ENCODE measurements at places on chromosomes 12 and 14.
A peak's percentile ranks its signal among the peaks of the same experiment; 100 is the strongest.

DNA sequence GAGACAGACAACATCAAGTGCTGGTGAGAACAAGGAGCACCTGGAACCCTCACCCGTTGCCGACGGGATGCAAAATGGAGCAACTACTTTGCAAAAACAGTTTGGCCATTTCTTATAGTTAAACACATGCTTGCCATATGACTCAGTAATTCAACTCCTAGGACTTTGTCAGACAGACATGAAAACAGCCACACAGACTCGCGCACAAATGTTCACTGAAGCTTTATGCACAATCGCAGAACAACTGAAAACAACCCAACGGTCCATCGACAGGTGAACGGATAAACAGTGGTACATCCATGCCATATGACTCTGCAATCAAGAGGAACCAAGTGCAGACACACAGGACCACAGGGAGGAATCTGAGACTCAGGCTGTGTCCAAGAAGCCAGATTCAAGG lies 30.8 kb downstream of the NCOR2 start:
- no peak for DNase-seq

GRCh38 chr12:56206452-56207166 lies 15.1 kb downstream of the RNF41 start:
- DNase-seq: peak; percentile 48

GRCh38 chr12:91370086-91370868 lies 187.7 kb upstream of the DCN start:
- DNase-seq: no peak

- DNase-seq: no peak
Observed at GRCh38 chr14:93943052-93943451, 15.9 kb downstream of the FAM181A start.

- no peak for DNase-seq
Observed at GRCh38 chr14:81449114-81449513, 49.0 kb upstream of the STON2 start.

- no peak for DNase-seq
Observed at GRCh38 chr12:62841846-62842245, 93.1 kb downstream of the PPM1H start.

DNA sequence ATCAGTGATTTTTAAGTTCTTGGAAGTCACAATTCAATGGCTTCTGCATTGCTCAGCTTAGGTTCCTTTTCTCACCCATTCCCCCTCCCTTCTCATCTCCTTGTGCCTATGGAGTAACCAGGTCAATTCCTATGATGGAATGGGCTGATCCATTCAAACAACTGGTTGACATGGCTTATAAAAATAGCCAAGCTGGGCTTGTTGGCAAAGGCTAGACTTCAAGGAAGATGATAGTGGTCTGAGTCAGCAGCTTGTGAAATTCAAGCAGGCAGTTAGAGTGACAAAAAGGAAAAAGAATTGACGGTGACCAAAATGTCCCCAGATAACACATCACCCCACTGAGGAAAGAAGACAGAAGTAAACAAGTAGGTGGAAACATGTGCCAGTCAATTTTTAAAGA lies 119.9 kb upstream of the PCED1B start:
- DNase-seq: no peak

DNA sequence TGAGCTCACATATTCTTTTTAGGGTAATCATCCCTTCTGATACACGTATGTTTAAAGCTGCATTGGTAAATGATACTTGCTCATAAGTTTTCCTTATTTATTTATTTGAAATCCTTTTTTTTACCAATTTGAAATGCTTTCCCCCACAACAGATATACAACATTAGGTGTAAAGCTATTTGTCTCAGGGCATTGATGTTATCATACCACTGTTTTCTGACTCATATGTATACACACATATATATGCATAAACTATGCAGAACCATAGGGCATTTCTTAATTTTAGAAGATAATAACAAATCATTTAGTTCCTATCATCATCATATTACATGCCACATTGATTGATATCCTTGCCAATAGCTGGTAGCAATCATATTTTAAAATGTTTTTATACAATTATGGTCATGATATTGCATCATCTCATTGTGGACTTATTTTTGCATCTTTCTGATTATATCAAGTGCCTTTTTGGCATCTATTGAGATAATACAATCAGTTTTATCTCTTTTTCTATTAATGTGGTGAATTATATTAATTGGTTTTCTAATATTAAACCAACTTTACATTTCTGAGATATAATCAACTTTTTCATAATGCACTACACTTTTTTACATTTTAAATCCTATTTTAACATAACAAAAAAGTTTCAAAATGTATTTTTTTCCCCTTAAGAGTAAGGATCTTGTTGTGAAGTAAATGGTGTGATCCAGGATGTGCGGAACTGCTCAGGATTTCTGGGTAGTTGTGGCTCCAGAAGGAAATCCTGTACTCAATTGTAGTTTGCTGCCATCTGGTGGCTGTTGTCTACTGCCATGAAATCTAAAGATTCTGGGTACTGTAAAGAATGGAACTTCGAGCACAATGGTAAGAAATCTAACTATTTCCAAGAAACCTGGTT lies 16.7 kb downstream of the OR9K2 start:
- DNase-seq: peak; percentile 14

DNA sequence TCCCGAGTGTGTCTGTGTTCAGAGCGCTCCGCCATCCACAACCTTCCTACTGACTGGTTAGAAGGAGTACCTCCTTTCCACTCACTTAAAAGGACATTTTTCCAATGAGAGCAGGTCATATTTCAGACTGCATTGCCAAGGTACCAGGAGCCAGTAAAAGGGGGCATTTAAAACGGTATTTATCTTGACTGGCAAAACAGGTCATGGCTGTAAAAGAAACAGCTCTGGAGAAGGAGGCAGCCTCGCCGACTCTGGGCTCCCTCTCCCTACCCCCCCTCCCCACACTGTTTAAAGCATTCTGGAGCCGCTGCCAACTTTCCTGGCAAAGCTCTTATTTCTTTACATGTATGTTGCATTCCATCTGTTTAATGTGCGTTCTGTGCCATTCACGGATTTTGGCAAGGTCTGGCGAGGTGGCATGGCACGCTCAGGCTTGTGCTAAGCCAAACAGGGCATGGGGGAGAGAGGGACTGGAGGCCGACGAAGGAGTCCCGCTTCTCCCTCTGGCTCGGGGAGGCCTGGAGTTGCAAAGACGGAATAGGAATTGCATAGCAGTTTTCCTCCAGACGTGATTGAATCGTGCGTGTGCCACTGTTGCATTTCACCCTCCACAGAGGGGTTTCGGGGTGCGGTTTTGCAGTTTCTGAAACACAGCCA lies 41.2 kb upstream of the MED13L start:
- no peak for DNase-seq

DNA sequence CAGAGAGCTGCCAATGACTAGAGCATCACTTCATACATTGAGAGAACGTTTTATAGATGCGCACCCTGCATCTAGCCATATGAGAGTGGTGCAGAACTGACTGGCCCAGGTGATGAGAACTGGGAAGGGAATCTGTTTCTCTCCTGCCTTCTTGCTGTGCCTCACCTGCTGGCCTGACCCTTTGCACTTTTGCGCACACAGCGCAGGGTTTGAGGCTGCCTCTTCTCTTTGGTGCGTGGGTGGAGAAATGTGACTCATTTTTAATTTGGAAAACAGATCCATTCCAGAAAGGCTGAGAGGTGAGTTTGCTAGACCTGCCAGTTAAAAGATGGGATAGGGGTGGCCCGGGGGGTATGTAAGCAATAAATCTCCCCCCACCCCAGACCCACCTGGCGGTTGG lies 453 bp upstream of the ESRRB start:
- DNase-seq: no peak

DNA sequence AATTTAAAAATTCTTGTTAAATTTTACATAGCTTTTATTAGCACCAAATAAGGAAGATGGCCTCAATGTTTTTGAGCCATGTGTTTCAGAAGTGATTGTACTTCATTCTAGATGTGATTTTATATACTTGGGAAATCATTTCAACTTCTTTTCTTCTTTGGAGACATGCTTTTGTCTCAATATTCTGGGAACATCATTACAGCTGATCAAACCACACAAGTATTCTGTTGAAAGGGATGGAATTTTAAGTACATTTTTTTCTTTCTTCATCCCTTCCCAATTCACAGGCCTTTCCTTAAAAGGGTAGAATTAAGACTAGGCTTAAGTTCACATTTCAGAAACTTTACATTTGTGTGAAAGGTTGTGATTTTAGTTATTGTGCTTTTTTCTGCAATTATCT lies 66.4 kb downstream of the PAPOLA start:
- DNase-seq: no peak

DNA sequence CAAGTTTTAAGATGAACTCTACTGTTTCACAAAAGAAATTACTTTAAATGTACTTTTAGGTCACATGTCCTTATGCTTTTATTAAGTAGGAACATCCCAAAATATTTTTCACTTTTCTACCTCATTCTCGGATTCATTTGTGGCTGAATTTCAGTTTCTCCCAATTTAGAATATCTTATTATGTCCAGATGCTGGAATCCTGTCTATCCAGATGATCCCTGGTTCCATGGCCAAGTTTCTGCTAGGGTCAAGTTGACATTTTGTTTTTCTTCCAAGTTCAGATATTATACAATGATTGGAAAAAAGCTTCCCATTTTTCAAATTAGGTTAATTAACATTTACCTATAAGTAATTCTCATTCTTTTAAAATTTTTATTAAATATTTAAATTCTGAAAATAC lies 181.8 kb upstream of the SLC16A7 start:
- DNase-seq: no peak
